CD4-positive, alpha-beta T cell (primary cell): ENCODE measurements at places on chromosomes 11 and 22.

DNA sequence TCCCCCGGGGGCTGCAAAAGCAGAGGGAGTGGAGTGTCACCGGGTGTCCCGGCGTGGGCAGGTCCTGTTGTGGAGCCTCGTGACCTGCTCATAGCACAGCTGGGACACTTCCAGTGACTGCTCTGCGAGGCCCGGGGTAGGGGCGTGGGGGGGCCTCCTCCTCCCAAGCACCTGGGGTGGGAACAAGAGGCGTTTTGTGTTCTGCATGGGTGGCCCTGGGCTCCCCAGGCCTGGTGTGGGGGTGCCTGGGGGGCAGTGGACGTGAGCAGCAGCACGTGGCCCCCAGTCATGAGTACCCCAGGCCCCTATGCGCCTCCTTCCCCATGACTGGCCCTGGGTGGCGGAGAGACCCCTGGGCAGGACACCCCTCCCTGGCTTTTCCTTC lies 104.7 kb downstream of the KCNQ1 start:
- DNase-seq = no peak

DNA sequence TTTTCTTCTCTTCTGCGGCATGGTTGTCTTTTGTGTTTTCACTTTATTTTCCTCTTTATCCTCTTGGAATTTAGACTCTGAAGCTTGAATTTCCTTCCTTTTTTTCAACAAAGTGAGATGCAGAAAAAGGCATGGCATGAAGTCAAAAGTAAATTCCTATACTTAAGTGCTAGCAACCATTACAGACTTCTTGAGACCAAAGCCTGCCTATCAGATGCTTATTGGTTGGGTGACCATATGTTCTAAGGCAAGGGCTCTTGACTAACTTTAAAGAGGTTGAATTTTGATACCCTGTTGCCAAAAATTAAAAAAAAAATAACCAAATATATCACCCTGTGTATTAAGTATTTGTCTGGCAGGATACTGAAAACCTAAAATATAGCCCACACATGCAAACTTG lies 237.4 kb downstream of the TMEM135 start:
- no peak for DNase-seq

- no peak for DNase-seq
Observed at GRCh38 chr11:78542007-78542406, 32.7 kb downstream of the NARS2 start.

GRCh38 chr11:3169255-3170043 lies 4.3 kb upstream of the OSBPL5 start:
- DNase-seq = no peak

DNA sequence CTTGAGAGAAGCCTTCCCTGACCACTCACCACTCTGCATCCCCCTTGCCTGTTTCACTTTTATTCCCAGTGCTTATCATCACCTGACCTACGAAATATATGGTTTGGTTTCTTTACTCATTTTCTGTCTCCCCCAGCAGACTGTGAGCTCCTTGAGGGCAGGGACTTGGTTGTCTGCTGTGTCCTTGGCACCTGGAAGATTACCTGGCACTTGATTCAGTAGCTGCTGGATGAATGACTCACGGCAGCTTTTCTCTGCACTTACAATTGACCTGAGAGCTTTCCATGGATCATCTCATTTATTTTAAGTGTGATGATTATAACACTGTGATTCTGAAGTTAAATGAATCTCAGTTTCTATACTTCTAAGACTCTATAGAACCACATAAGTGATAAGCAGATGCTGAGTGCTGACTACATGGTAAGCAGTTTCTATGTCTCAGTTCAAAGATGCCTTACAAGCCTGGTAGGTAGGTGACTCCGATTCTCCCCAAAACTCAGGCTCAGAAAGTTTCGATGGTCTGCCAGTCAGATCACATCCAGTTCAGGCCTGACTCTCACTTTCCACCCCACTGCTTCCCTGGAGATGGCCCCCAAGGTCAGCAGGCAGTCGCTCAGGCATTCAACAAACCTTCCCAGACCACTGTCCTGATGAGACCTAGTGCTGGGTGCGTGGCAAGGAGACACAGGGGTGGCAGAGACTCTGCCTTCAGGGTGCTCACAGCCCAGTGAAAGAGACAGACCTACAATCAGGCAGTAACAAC lies 11.6 kb downstream of the IL2RB start:
- DNase-seq = no peak

DNA sequence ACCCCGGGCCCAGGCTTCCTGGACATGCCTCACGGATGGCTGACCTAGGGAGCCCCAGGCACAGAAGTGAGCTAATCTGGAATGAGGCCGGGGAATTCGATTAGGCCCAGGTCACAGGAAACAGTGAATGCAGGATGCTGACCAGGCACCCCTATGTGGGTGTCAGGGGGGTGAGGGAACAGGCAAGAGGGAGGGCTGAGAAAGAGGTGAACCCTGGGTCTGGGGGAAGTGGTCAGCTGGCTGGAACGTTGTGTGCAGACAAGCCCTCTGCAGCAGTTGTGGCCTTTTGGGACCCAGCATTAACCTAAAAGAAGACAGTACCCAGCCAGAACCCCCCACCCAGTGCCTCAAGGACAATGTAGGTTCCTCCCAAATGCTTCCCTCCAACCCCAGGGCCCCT lies 8.1 kb downstream of the SERHL2 start:
- DNase-seq = no peak

DNA sequence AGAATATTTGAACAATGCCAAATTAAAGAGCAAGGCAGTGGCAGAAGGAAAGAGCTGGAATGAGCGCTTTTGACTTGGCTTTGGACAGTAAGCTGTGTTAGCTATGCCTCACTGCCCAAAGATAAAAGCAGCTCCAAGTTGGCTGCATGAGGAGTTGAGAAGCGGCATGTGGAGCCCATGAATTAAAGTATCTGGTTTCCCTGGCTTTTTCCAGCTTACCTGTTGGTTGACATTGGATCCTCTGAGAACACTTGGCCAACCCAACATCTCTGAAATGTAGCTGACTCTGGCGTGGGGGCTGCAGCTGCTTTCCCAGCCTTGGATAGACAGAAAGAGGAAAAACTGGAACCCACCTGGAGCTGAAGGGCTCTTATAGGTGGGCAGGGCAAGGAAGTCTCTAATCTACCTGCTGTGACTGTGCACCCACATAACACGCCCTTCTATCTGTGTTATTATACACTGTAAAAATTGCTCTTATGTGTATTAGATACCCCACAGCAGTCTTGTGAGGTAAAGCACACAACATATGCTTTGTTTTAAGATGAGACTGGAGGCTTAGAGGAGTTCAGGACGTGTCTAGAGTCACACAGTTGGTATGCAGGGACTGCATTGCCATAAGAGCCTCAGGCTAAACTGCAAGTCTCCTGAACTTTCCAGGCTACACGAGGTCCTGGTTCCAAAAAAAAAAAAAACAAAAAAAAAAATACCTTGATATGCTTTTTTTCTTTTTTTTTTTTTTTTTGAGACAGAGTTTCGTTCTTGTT lies 5.8 kb downstream of the UBASH3B start:
- DNase-seq = no peak

DNA sequence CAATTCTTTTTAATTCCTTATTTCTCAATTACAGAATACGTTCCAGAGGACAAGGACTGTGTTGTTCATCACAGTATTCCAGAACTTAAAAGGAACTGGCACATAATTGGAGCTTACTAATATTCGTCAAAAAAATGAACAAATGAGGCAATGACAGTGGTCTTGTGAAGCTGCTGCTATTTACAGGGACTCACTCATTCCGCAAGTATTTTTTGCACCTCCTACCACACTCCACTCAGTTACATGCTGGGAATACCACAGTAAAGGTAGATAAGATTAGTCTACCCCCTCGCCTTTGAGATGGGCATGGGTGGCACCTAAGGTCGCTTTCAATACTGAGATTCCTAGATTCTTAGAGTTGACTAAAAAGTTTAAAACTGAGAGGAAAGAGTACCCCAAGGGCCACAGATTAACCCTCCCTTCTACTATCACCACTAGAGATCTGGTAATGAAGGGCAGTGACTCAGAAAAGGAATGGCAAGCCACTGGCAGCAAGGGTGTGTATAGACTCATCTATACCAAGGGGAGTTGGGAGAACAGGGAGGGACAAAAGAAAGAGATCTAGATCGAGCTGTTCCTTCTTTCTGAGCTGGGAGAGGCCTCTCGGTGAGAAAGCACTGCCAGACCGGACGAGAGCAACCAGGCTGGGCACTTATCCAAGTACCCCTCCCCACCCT lies 85.0 kb downstream of the RPL27A start:
- no peak for DNase-seq

DNA sequence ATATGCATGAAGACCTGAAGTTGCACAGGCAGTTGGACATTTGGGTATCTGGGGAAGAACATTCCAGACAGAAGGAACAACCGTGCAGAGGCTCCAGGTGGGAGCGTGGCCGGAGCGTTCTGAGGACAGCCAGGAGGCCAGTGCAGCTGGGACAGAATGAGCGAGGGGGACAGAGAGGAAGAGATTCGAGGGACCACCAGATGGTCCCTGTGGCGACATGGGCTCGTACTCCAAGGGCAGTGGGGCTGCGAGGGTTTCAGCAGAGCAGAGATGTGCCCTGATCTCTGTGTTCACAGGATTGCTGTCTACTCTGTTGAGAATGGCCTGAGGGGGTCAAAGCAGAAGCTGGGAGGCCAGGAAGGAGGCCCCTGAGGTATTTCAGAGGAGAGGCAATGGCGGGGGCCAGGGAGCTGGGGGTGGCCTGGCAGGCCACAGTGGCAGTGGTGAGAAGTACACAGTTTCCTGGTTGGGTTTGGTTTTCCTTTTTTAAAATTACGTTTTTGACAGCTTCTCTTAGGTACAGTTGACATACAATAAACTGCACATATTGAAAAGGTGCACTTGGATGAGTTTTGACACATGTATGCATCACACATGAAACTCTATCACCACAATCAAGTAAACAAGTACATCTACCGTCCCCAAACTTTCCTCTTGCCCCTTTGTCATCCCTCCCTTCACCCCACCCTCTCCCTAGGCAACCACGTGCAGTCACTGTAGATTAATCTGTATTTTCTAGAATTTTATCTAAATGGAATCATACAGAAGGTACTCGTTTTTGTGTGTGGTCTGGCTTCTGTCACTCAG lies 24.8 kb upstream of the SOX10 start:
- DNase-seq = no peak

DNA sequence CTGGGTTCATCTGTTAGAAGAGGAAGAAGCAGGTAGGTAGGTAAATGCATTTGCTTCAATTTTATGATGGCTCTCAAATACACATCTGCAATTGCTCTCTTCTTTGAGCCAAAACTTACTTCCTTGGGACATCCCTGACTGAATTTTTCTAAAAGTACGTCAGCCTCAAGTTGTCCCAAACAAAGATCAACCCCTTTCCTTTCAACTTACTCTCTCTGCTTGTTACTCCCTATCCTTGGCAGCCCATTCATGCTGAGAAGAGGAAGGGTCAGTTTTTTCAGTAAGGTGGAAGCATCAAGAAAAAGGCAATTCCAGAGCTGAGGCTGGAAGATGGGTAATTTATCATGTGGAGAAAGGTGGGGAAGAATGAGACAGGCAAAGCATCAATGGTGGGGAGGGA lies 111.2 kb downstream of the LRRC32 start:
- DNase-seq = no peak

DNA sequence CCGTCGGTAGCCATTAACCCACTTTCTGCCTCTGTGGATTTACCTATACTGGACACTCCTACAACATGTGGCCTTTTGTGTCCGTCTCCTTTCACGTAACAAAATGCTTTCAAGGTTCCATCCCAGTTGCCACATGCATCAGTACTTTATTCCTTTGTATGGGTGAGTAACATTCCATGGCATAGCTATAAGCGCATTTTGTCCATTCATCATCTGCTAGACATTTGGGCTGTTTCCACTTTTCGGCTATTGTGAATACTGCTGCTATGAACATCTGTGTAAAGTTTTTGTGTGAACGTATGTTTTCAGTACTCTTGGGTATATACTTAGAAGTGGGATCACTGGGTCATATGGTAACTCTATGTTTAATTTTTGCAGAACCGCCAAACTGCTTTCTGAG lies 257.2 kb downstream of the ST3GAL4 start:
- DNase-seq = no peak

GRCh38 chr11:119347940-119348605 lies 1.6 kb upstream of the MFRP start:
- no peak for DNase-seq

DNA sequence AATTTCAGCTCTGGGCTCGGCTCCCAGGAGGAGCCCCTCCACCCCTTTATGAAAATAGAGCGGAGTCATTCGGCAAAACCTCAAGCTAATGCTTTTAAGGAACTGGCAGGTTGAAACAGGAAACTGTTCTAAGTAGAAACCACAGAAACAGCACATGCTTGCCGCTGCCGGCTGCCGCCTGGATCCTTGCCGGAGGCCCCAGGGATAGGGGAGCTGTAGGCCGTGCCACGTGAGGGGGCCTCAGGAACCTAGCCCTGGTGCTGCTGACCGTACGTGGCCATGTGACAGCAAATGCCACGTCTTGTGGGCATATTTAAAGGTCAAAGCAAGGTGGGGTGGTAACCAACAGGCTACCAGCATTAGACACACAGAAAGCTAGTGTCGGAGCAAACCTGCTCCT lies 77.9 kb upstream of the TIMP3 start:
- DNase-seq = peak; percentile 56

GRCh38 chr11:114959953-114960505 lies 281.7 kb downstream of the NXPE2 start:
- no peak for DNase-seq

- no peak for DNase-seq
Observed at GRCh38 chr22:19933341-19934241, 8.0 kb upstream of the COMT start.

GRCh38 chr11:75275581-75275980 lies 35.0 kb downstream of the TPBGL start:
- DNase-seq = peak; percentile 80

GRCh38 chr11:76088511-76088910 lies 117.8 kb downstream of the WNT11 start:
- no peak for DNase-seq

GRCh38 chr11:57588046-57588710 lies 9.3 kb upstream of the SERPING1 start:
- no peak for DNase-seq

DNA sequence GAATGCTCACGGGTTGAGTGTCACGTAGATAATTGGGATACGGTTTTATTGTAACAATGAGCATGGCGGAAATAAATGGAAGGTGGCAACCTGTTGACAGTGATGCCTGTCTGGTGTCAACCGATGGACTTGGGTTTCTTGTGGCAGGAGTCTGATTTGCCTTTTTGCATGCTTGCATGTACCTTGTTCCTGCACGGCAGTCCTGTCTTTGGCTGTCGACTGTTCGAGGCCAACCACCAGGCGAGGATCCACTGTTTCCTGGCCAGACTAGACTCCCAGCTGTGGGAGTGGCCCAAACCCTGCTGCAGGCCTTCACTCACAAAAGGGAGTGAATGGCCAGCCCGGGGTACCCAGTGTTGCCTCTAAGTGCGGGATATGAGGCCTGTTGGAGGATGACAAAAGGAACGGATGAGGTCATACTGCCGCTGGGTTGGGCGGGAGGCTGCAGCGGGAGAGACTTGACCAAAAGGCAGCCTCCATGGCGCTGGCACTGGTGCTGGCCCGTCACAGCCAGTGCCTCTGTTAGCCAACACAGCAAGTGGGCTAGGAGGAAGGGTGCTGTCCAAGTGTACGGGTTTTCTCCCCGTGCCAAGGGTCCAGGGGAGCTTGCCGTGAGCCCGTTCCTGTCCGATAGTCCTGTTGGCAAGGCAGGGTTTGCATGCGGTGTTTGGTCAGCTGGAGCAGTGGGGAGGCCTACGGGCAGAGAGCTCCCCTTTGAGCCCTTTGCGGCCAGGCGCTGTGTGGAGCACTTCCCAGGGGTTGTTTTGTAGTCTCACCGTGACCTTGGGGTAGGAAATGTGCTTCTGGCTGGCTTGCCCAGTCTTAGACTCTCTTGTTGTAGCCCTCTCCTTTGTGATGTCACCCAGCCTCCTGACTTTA lies 974 bp downstream of the DGCR8 start:
- no peak for DNase-seq
